Cortex of kidney (tissue), 1 donor: ENCODE measurements at places on chromosomes 2 and 18.

DNA sequence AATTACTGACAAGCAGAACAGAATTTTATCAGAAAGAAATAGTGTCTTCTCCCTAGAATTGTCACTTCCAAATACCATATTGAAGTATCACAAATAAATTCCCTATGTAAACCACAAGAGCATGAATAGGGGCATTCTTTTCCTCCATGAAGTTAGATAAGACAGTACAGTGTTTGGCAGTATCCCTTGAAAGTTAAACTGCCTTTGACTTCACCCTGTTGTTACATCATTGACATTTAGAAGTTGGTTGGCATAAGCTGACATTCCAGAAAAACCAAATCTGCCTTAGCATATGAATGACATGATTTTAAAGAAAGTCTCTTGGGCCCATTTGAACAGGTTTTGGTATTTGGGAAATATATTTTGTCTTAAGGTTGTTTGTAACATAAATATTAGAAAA, 50.2 kb upstream of the OSR1 start:
- DNase-seq, result no peak

DNA sequence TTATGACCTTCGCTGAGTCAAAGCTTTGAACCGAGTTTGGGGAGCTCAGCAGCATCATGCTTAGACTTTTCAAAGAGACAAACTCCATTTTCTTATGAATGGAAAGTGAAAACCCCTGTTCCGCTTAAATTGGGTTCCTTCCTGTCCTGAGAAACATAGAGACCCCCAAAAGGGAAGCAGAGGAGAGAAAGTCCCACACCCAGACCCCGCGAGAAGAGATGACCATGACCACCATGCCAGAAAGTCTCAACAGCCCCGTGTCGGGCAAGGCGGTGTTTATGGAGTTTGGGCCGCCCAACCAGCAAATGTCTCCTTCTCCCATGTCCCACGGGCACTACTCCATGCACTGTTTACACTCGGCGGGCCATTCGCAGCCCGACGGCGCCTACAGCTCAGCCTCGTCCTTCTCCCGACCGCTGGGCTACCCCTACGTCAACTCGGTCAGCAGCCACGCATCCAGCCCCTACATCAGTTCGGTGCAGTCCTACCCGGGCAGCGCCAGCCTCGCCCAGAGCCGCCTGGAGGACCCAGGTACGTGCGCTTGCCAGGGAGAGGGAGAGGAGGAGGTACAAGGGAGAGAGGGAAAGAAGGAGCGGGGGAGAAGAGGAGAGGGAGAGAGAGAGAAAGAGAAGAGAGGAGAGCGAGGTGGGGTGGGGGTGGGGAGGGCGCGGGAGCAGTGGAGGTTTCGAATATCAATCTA, at the start of gene DLX1:
TSS of gene DLX1 (plus strand) at position 48 of the 700 bp plus-strand sequence. CDS start at position 219, 171 bp downstream.
- no peak for DNase-seq

GRCh38 chr2:3094999-3095958, 282.3 kb downstream of the EIPR1 start:
- DNase-seq, result no peak

DNA sequence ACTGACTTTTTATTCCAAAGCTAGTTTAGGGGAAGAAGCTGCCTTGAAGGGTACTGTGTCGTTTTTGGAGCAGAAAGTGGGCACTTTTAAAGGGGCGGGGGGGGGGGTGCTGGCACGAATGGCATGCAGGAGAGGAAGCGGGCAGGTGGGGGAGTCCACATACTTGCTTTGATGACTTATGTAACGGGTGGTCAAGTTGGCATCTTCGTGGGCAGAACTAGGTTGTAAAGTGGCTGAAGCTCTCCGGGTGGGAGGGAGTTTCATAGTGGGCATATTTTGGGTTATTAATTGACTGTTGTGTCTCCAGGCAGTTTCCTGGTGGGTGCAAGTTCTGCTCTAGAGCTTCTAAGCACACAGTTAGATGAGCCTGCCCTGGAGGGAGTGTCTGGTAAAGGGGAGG, 19.9 kb downstream of the PCARE start:
- no peak for DNase-seq

GRCh38 chr2:197700960-197701359, 4.2 kb upstream of the MARS2 start:
- DNase-seq, result no peak

- no peak for DNase-seq
Measured at GRCh38 chr18:8088626-8089025, 520.6 kb upstream of the RAB12 start.

- no peak for DNase-seq
Measured at GRCh38 chr18:58105206-58105887, 61.3 kb downstream of the NEDD4L start.

DNA sequence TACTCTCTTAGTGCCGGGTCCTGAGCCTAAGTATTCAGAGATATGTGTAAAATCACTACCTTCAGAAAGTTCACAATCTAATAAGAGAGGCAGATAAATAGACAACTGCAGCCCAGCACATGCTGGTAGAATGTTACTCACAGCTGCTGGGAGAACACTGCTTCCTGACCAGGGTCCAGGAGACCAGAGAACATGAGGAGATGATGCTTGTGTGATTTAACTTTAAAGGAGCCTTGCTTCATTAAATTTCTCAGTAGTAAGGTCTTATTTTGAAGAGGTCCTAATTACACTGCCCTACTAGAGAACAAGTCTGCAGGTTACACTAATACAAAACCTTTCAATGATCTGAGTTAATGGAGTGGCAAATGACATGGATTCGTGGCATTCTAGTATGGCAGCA, 209.9 kb upstream of the TRIB2 start:
- no peak for DNase-seq

GRCh38 chr2:223062396-223062795, 10.4 kb downstream of the KCNE4 start:
- no peak for DNase-seq

DNA sequence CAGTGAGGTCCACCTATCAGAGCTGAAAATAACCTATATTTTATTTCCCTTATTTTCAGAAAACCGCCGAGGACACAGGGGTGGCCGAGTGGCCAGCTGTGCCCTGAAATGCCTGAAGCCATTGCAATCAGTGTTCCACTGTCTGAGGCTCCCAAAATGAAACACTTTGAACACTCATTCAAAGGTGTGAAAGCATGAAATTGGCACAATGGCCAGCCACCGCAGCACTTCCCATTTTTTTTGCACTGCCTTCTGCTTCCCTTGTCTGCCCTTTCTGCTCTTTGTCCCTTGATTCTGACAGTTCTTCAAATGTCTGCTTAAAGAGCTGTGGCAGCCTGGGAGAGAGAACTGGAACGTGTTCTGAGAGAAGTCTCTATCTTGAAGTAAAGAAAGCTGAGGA, 1127.5 kb upstream of the CELF4 start:
- DNase-seq, result no peak

GRCh38 chr2:127155947-127156346, 49.0 kb upstream of the BIN1 start:
- DNase-seq, result no peak

- DNase-seq, result no peak
Measured at GRCh38 chr2:96356889-96357288, 21.3 kb downstream of the NCAPH start.

GRCh38 chr2:46921676-46922448, 6.3 kb upstream of the MCFD2 start:
- DNase-seq, result no peak

DNA sequence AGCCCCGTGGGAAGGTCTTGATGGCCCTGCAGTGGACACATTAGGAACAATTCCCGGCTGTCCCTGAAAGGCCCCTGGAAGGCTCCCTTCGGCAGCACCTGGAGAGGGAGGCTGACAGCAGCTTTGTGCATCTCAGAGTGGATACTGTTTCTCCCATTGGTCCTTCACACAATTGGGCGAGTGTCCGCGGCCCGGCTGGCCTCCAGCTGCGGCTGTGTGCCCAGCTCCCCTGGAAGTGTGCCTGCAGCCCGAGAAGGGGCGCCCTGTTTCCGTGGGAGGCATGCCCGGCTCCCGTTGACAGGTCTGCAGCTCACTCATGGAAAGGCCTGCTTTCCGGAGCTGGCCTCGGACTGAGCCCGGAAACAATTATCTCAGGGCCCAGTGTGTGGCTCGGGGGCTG, 103.7 kb downstream of the LPIN1 start:
- DNase-seq, result no peak

- DNase-seq, result no peak
Measured at GRCh38 chr2:16099326-16099725, 159.0 kb downstream of the MYCN start.

- DNase-seq, result no peak
Measured at GRCh38 chr2:74877781-74878433, 44.0 kb downstream of the HK2 start.

GRCh38 chr2:100766806-100767205, 53.1 kb upstream of the NPAS2 start:
- no peak for DNase-seq

GRCh38 chr2:200662727-200663126, 76.9 kb downstream of the AOX1 start:
- no peak for DNase-seq

DNA sequence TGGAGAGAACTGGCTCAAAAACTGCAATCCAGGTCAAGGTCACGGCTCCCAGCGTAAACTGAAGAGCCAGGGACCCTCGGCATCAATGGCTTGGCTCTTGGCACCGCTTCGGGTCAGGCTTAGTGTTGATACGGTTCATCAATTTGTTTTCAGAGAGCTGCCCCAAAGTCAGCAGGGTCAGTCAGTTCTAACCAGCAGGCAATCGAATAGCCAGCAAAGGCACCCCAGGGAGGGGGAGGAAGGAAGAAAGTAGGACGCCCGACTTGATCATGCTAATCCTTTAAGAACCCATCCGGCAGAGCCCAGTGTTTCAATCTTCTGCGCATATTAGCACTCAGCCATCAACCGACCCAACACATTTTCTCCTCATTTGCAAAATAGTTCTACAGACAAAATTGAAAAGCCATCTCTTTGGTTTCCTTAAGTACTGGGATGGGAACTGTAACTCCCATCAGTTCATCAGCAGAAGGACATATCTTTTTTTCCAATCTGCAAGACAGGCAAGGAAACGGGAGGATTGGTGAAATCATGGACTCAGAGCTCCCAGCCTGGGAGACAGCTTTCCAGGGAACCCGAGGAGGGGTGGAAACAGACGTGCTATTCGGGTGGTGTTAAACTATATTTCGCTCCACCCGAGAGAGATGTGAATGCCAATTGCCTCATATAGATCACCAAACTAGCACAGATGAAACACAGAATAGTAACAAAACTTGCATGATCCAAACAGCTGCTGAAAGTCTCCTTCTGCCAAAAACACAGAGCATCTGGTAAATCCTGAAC, 40.7 kb upstream of the CABLES1 start:
- DNase-seq, result no peak

- DNase-seq, result no peak
Measured at GRCh38 chr18:48715711-48716361, 177.0 kb downstream of the CTIF start.

DNA sequence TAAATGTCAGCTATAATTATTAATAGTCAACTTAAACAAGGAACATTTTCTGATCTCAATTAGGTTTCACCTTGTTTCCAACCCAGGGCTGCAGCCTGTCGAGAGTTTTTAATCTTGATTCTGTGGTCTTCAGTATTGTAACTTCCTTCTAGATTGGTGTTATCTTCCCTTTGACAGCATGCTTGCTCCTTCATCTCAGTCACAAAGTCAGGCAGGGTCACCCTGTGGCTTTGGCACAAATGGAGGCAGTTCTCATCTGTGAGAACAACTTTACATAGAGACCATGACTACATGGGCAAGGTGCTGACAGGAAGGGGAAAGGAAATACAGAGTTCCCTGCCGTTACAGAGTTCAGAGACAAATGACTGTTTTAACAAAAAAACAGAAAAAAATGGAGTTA, 50.5 kb downstream of the HNRNPLL start:
- no peak for DNase-seq

- DNase-seq, result no peak
Measured at GRCh38 chr2:109450574-109451273, 163.0 kb downstream of the SEPTIN10 start.

DNA sequence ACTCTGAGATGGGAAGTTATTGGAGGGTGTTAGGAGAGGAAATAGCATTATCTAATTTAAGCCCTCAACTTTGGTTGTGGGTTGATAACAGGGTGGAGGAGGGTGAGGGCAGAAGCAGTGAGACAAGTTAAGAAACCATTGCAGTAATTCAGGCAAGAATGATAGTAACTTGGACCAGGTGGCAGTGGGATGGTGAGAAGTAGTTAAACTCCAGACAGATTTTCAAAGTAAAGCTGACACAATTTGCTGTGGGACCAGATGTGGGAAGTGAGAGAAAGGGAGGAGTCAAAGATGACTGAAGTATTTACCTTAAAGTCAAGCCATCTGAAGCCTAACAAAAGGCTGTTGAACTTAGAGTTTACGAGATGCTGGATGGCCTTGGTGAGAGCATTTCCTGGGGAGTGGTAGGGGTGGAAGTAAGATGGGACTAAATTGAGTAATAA, 163.2 kb upstream of the KLF7 start:
- DNase-seq, result no peak
